ENCODE measurements at places on chromosomes 6 and 20. TPM values are rescaled to one million over a fixed set of nuclear protein-coding genes. Genes with fewer than 3 reads are reported as not detected.

Gene BEND3
- not detected for polyA plus RNA-seq

Gene CRISP2
- polyA plus RNA-seq: not detected

Gene TMEM244
- not detected for polyA plus RNA-seq

Gene PRSS16
- 3.3 TPM for polyA plus RNA-seq

Gene TMEM151B
- not detected for polyA plus RNA-seq

Gene NDUFAF4
- polyA plus RNA-seq: 67.8 TPM

Gene TNXB
- polyA plus RNA-seq: 0.31 TPM

Gene TAAR2
- polyA plus RNA-seq: not detected

Gene SLC17A1
- polyA plus RNA-seq: not detected

Gene ADGB
- polyA plus RNA-seq: not detected

Gene LST1
- polyA plus RNA-seq: 30.4 TPM

Gene MYT1
- polyA plus RNA-seq: not detected

Gene EMILIN3
- not detected for polyA plus RNA-seq

Gene SYNGAP1
- polyA plus RNA-seq: not detected

Gene KHDC1L
- polyA plus RNA-seq: not detected

Gene PGBD1
- polyA plus RNA-seq: 0.31 TPM

Gene ACTL10
- polyA plus RNA-seq: 1.7 TPM

Gene LY6G5B
- polyA plus RNA-seq: not detected

Gene PACRG
- polyA plus RNA-seq: 1.5 TPM

Gene ADTRP
- 41.9 TPM for polyA plus RNA-seq

Gene IYD
- polyA plus RNA-seq: not detected

Gene TTK
- polyA plus RNA-seq: 0.24 TPM

Gene PPIL6
- polyA plus RNA-seq: 0.35 TPM

Gene PRDM13
- not detected for polyA plus RNA-seq

Gene LY6G6C
- polyA plus RNA-seq: not detected

Gene MUCL3
- not detected for polyA plus RNA-seq

Gene ZNF165
- 0.78 TPM for polyA plus RNA-seq

Gene VWA7
- polyA plus RNA-seq: 2.5 TPM

Gene SAPCD1
- polyA plus RNA-seq: not detected

Gene LY86
- 4.6 TPM for polyA plus RNA-seq

Gene SIGLEC1
- polyA plus RNA-seq: not detected

Gene TMX4
- 72.5 TPM for polyA plus RNA-seq

Gene SAMD3
- 55.1 TPM for polyA plus RNA-seq

Gene WFDC12
- polyA plus RNA-seq: not detected

Gene CALHM4
- polyA plus RNA-seq: not detected

Gene MYLK4
- 0.04 TPM for polyA plus RNA-seq

Gene FAM83C
- polyA plus RNA-seq: not detected

Gene PHF20
- 126 TPM for polyA plus RNA-seq

Gene HLA-G
- polyA plus RNA-seq: 4.9 TPM

Gene STMND1
- not detected for polyA plus RNA-seq

Gene RIMS4
- polyA plus RNA-seq: not detected

Gene TNFRSF6B
- not detected for polyA plus RNA-seq

Gene BPIFB3
- not detected for polyA plus RNA-seq

Gene RSPO3
- not detected for polyA plus RNA-seq

Gene TCF21
- not detected for polyA plus RNA-seq

Gene FAM217A
- not detected for polyA plus RNA-seq

Gene MLIP
- not detected for polyA plus RNA-seq

Gene PSMB1
- polyA plus RNA-seq: 445 TPM

Gene LY6G5C
- polyA plus RNA-seq: 8.9 TPM

Gene SYCP2
- 0.91 TPM for polyA plus RNA-seq

Gene SRC
- 0.32 TPM for polyA plus RNA-seq

Gene BMP7
- not detected for polyA plus RNA-seq

Gene KCNB1
- not detected for polyA plus RNA-seq

Gene OPRM1
- polyA plus RNA-seq: not detected

Gene RNF144B
- polyA plus RNA-seq: 3.1 TPM

Gene RIPOR3
- 0.49 TPM for polyA plus RNA-seq

Gene NQO2
- 49.1 TPM for polyA plus RNA-seq

Data from CD4-positive, alpha-beta memory T cell (primary cell).